Renal pelvis (tissue), 12 donors: ENCODE measurements at places on chromosomes 4 and X.
A peak's percentile ranks its signal among the peaks of the same experiment; 100 is the strongest.

DNA sequence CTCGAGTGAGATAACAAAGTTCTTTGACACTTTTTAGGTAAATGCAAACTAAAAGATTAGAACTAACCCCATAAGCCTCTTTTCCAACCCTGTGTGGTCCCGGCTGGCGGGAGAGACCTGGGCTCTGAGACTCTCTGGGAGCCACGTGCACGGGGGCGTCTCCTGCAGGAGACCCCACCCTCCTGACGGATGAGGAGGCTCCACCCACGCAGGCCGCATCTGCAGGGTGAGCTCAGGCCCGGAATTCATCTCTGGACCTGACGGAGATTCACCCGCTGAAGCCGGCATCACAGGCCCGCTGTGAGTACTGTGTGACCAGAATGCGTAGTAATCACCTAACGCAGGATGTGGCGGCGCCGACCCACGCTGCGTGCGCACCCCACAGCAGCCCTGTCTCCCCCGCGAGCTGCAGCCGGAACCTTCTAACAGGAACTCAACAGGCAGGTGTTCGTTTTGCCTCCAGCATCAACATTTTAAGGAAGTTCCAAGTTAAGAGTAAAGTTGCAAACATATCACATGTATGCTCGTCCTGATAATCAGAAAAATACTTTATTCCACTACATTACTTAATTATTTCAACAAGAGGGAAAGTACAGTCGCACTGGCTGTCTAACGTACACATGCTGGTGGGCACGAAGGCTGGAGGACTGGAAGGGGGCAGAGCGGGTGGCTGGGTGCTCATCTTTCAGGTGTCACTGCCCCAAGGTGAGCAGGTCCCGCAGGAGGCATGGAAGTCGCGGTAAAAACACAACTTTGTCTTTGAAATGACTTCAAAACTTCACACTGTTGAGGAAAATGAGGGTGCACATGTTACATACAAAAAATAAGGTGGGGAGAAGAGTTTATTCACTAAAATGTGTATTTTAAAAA is 44.5 kb downstream of the FGFRL1 start:
- DNase-seq = no peak

GRCh38 chr4:82230306-82230705 is 143.5 kb downstream of the HNRNPD start:
- DNase-seq = no peak

GRCh38 chr4:121358473-121358872 is 22.3 kb downstream of the QRFPR start:
- DNase-seq = no peak

DNA sequence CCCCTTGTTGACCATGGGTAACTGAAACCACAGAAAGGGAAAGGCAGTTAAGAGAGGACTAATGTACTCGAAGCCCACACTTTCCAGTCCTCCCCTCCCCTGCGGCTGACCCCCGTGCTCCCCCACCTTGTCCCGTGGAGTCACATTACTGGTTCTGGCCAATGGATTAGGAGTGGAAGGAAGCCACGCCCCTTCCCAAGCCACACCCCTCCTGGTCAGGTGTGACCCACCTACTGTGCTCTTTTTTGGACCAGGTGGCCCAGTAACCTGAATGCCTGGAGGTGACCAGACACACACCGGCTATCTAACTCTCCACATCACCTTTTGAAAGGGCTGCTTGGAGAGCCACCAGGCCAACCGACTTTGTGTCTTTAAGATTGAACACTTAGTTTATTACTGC is 109.3 kb upstream of the MSX1 start:
- DNase-seq = no peak

DNA sequence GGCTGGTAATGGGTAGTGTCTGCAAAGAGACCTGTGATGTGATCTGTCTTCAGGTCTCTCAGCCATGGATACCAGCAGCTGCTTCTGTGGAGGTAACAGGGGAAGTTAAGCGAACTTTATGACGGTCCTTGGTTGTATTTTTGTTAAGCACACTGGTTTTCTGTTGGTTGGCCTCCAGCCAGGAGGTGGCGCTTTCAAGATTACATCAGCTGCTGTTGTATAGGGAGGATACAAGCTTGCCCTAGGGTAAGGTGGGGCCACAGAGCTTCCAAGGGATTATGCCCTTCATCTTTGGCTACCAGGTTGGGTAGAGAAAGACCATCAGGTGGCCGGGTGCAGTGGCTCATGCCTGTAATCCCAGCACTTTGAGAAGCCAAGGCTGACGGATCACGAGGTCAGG is 834.2 kb upstream of the GALNTL6 start:
- no peak for DNase-seq

DNA sequence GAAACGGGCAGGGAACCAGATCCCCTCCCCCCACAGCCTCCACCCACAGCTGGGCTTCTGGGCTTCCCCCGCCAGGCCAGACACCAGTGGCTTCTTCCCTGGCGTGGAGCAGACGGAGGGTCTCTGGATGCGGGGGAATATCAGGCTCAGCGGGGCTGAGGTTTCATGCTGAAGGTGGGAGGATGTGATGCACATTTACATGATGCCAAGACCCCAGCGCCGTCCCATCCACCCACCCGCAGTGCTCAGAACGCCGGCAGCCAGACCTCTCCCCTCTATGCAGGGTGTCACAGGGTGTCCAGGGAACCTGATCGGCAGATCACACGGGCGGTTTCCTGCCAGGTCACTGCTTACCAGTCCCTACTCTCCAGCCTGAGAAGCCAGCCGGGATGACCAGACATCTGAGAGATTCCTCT is 12.8 kb upstream of the TNIP2 start:
- no peak for DNase-seq

- DNase-seq = no peak
Observed at GRCh38 chr4:47167081-47168035, 136.0 kb downstream of the GABRB1 start.

DNA sequence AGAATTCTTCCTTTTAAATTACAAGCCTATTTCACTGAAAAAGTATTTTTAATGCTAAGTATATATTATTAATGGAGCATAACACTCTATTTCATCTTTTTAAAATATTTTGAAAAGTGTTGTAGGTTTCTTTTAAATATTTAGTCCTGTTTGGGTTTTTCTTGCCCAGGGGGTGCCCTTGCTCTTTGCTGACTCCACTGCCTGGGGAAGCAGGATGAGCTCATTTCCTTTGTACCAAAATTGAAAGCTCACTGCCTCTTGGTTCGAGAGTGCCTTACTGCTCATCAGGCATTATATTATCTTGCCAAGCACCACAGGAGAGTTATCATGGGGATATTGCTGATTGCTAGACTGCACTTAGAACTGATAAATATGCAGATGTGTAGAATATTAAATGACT is 819.2 kb downstream of the PCDH18 start:
- DNase-seq = no peak

GRCh38 chr4:140289486-140289885 is 84.0 kb upstream of the SCOC start:
- no peak for DNase-seq

DNA sequence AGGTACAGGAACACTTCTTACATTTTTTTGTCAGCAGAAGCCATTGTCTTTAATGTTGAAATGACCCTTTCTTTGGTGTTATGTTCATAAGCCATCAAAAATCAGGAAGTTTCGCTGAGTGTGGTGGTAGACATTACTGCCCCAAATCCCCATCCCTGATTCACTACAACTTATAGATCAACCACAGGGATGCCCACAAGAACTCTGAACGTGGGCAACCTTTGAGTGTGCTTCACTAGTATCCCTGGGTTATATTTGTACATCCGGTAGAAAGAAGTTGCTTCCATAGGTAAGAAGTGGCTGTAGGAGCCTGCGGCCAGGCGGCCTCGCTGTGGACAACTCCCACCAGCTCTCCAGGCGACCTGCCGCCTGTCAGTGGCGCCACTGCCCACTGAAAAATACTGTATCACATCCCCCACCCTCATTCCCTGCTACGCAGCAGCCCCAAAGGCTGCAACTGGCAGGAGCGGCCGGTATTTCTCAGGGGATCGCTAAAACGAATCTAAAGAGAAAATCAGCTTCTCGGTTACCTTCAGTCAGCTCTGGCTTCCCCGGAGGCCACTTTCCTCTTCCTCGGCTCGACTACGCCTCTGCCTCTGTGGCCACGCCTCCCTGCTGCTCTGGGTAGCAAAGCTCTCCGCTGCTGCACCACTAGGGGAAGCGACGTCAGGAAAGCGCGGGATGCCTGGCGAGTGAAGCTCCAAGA is 13.9 kb upstream of the ETDC start:
- peak; percentile 47 for DNase-seq

DNA sequence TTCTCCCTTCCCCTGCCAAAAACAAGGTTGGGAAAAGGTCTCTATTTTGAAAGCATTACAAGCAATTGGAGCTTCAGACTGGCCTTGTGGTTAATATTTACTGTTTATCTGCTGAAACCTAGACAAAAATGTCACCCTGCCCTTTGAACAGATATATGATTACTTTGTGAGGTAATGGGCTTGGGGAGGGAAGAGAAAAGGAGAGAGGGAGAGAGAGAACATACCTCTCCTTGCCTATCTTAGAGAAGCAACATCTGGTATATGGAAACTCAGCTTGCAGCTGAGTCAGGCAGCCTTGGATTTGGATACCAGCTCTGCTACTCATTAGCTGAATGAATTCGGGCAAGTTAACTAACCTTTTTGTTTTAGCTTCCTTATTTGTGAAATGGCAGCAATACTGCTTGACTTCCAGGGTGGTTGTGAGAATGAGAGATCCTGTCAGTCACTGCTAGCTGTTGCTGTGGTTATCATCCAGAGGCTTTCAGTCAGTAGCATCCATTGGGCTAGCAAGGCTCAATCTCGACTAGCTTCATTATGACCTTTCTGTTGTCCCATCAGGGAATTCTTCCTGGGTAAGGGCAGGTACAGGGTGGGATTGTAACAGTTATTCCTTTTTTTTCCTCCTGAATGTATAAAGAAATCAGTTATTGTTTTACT is 41.1 kb downstream of the ZFX start:
- no peak for DNase-seq

DNA sequence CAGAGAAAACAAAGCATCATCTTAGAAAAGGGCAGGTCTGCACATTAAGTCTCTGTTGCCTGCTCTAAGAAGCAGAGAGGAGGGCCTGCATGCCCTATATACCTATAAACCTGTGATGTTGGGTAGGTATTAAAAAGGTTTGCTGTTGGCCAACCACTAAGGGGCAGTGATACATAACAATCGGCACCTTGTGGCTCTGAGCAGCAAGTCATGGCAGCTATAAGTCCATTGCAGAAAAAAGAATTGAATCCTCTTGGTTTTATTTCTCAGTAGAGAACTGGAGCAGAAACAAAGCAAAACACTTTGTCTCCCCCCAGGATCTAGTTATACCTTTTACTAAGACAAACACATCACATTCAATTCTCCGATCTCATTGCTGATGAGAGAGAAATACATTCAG is 1364.4 kb downstream of the STIM2 start:
- DNase-seq = peak; percentile 12

- no peak for DNase-seq
Observed at GRCh38 chrX:104921584-104922205, 298.8 kb downstream of the TEX13A start.
